ENCODE measurements at places on chromosomes 11 and 22.

- DNase-seq: no peak
Measured at GRCh38 chr11:44416776-44417175, 106.8 kb upstream of the ALX4 start.

DNA sequence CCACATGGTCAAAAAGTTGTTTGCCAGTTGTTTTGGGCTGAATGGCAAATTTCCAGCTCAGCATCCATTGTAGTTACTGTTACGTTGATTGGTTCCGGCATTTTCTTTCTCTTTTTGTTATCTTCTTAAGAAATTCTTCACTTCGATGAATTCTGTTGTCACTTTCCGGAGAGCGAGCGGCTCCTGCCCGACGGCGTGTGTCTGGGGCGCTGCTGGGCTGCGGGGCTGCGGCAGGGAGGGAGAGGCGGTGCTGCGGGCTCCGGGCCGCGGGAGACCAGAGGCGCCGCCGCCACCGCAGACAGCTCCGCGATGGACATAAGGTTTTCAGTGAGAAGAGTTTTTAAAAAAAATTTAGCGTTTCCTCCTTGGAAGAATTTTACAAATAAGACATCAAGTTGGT, 117.4 kb downstream of the RRM1 start:
- DNase-seq: no peak

GRCh38 chr11:3631331-3631730, 10.5 kb downstream of the ART5 start:
- DNase-seq: no peak

GRCh38 chr11:117189191-117189940, 9.8 kb upstream of the TAGLN start:
- no peak for DNase-seq

GRCh38 chr22:41181349-41182241, 23.5 kb upstream of the L3MBTL2 start:
- no peak for DNase-seq

- no peak for DNase-seq
Measured at GRCh38 chr11:57619331-57619730, 21.8 kb downstream of the SERPING1 start.

GRCh38 chr22:26054841-26055605, 114.2 kb upstream of the SEZ6L start:
- no peak for DNase-seq

DNA sequence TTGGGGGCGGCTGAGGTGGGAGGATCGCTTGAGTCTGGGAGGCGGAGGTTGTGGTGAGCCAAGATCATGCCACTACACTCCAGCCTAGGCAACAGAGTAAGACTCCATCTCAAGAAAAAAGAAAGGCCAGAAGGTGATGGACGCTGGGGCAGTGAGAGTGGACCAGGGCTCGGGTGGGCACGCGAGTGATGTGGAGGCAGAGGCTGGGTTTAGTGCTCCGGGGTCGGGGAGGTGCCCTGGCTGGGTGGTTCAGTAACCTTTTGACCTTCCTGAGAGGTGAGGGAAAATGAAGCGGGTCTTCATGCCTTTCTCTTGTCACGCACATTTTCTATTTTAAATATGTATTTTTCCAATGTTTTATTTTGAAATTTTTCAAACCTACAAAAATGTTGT, 45.1 kb downstream of the ST14 start:
- DNase-seq: no peak

DNA sequence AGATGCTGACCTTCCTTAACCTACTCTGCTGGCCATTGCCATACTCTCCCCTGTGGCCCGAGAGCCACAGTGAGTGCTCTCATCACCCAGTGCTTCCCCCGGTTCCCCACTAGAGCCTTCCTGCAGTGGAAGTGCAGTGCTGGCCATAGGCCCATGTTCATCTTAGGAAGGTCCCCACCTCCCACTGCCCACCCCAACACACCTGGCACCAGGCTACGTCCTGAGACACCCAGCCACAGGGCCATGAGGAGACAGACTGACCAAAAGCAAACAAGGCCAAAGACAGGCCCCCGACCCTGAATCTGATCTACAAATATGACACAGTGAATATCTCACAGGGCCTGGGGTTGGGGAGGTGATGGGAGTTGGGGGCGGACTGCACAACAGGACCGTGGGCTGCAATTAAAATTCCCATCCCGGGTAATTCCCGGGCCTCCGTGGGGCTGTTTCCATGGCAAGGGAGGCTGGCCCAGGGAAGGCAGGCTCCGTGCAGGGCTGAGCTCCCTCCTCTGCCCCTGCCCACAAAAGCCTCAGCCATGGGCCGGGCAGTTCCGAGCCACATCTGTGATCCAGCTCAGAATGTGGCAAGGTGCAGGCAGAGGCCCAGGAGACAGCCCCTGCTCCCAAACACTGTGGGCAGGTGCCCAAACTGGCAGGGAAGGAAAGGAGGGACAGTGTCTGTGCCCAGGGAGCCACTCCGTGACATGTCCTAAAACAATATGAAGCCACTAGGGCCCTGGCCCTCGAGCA, 5.1 kb upstream of the CHST1 start:
- no peak for DNase-seq

- no peak for DNase-seq
Measured at GRCh38 chr11:61045271-61045670, 57.0 kb upstream of the CD5 start.

GRCh38 chr22:49845241-49845640, 8.4 kb upstream of the ZBED4 start:
- no peak for DNase-seq

DNA sequence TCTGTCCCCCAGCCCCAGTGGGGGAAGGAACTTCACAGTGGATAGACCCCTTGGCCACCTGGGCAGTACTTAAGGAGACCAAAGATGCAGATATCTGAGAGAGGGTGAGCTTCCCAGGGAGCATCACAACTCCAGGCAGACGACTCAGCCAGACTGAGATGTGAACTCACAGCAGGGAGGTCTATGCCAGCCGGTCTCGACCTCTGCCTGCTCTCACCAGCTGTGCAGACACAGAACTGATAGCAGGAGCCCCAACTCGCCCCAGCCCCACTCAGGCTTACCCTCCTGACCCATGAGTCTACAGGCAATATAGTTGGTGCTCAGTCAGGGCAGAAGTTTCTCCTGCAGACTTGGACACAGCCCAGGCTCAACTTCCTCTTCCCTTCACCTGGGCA, 29.7 kb upstream of the ACCSL start:
- DNase-seq: no peak

DNA sequence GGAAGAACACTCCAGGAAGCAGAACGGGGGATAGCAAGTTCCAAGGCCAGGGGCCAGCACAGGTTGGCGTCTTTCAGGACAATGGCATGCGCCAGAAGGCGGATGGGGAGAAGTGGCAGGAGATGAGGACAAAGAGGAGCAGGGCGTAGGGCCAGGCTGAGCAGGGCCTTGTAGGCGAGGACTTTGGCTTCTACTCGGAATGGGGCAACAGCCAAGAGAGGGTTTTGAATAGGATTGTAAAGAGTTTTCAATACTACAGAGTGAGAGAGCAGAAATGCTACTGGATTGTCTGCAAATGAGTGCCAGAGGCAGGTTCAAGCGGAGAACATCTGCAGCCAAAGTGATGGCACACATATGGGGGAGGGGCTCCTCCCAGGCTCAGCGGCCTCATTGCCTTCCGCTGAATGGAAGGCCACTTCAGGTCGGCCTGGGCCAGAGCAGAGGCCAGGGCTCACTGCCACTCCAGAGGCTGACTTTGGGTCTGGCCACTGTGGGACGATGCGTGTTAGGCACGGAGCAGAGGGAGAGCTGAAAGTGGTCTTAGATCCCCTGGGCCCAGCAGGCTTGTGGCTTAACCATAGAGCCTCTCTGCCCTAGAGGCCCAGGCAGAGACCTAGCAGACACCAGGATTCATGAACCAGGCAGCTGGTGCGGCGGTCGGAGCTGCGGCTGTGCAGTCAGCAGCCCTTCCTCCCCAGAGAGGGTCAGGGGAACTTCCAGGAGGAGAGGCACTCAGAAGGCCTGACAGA, 118.2 kb downstream of the DSCAML1 start:
- no peak for DNase-seq

DNA sequence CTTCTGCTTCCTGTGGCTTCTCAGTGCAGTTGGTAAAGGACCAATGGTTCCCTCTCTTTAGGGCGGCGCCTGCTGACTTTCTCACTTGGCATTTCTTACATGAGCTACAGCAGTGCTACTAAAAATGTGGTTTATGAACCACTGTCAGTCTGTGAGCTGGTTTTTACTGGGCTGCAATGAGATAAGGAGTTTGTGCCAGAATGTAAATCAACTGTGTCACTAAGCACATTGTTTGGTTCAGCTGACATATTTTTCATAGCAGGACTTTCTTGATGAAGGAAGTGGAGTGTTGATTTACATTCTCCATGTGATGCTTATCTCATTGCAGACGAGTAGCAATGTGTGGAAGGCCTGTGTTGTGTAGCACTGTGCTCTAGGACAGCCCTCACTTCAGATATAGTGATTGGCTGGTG, 463.3 kb downstream of the SOX6 start:
- no peak for DNase-seq

DNA sequence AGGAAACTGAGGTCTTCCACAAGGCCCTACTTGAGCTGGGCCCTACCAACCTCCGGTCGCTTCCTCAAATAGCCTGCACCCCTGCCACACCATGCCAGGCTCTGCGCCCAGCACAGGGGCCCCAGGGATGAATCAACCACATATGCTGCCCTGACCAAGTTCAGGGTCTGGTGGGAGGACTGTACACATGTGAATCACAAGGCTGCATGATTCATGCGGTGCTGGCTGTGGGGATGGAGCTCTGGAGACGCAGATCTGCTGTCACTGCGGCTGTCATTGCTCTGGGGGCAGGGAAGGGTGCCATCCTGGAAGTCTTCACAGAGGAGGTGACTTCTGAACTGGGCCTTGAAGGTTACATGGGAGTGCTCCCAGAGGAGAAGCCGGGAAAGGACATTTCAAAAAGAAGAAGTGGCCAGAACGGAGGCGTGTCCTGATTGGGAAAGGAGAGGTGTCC, 21.5 kb downstream of the CYTH4 start:
- peak; percentile 51 for DNase-seq

DNA sequence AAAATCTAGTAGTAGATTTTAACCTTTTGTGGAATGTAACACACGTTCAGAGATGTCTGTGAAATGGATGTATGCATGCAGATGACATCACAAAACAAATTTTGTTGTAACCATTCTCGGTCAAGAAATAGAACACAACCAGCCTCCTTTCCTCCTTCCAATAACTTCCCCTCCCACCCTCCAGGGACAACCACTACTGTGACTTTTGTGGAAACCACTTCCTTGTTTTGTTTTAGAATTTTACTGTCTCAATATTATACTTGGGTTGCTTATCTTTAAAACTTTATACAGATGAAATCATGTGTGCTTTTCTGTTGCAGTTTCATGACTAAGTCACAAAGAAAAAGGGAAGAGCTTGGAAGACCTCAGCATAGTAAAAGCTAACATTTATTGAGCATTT, 189.4 kb upstream of the NCAM1 start:
- DNase-seq: no peak

- no peak for DNase-seq
Measured at GRCh38 chr11:131695889-131696429, 325.5 kb downstream of the NTM start.

DNA sequence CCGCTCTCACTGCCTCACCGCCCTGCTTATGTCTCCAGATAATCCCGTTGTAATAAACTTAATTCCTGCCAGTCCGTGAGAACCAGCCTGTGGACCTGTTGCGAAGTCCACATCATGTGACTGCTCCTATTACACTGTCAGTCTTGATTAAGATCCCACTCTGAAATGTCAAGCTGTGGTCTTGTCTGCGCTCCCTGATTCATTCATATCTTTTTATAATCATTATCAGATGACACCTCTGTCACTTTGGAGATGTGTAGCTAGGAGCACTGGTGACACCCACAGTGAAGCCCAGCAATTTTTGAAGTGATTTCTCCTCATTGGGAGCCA, 377.3 kb downstream of the TBC1D22A start:
- no peak for DNase-seq

DNA sequence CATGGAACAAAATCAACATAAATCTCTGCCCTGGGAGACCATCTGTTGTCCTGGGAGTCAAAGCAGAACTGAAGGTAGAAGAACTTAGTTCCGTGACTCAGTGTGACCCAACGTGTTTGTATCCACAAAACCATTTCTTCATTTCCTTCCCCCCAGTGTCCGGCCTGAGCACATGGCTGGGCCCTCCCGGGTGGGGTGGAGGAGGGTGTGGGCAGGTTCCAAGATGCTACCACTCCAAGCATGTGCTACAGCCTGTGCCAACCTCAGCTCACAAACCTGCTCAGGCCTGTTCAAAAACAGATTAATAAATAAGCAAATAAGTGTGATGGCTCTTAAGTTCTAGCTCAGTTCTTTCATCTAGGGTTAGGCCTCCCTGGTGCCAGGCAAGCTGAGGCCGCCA, 55.3 kb downstream of the SHANK2 start:
- no peak for DNase-seq

DNA sequence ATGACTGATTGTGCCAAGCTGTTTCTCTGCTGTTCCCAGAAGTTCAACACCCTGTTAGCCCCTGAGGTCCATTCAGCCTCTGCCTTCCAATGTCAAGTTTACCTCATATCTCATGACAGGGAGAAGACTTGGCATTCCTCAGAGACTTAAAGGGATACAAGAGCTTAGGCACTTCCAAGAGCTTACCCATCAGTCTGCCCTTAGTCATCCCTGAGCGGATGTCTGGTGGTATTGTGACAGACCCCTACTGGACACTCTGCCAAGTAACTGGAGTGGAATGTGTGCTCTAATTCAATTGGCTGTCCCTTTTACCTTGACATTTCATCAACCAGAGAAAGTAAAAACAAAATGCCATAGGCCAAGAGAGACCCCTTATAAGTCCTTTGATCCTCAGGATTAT, 151.5 kb downstream of the AASDHPPT start:
- DNase-seq: no peak

GRCh38 chr11:133895551-133895950, 50.2 kb upstream of the SPATA19 start:
- DNase-seq: no peak

GRCh38 chr11:27250867-27251665, 111.9 kb downstream of the CCDC34 start:
- no peak for DNase-seq

DNA sequence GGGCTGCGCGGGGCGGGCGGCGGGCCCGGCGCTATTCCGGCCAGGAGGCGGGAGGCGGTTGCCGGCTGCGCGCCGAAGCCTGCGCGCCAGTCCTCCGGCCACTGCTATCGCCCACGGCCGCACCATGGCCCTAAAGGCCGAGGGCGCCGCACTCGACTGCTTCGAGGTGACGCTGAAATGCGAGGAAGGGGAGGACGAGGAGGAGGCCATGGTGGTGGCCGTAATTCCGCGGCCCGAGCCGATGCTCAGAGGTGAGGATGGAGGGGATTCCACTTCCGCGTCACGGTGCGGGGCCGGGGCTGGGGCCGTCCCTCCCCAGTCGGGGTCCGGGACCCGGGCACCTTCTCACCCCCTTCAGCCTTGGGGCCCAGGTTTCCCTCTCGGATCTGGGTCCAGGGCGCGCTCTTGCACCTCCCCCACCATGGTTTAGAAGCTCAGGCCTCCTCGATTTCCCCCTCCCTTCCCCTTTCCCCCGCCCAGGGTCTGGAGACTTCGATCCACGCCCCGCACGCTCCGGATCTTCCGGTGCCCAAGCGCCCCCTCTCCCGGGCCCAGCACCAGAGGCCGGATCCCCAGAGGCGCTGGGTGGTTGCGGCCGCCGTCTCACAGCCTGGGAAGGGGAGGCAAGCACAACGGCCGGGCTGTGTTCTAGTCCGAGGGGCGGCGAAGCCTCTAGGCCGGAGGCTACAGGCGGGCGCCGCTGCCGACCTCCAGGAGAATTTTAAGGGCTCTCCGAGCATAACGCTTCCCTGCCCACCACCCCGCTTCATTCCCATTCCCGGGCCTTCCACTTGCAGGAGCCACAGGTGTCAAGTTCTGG, 517 bp downstream of the SPINDOC start:
- DNase-seq: peak; percentile 46
